ENCODE measurements at places on chromosomes 5 and 9. TPM values are rescaled to one million over a fixed set of nuclear protein-coding genes. Genes with fewer than 3 reads are reported as not detected.

The HMCN2 gene
- not detected for polyA plus RNA-seq

The GARIN3 gene
- polyA plus RNA-seq: not detected

The AGXT2 gene
- polyA plus RNA-seq: not detected

The NR5A1 gene
- not detected for polyA plus RNA-seq

The SPINK7 gene
- polyA plus RNA-seq: not detected

The NAIP gene
- polyA plus RNA-seq: 2.7 TPM

The SLCO4C1 gene
- 0.01 TPM for polyA plus RNA-seq

The TMEM245 gene
- 48.8 TPM for polyA plus RNA-seq

DNA sequence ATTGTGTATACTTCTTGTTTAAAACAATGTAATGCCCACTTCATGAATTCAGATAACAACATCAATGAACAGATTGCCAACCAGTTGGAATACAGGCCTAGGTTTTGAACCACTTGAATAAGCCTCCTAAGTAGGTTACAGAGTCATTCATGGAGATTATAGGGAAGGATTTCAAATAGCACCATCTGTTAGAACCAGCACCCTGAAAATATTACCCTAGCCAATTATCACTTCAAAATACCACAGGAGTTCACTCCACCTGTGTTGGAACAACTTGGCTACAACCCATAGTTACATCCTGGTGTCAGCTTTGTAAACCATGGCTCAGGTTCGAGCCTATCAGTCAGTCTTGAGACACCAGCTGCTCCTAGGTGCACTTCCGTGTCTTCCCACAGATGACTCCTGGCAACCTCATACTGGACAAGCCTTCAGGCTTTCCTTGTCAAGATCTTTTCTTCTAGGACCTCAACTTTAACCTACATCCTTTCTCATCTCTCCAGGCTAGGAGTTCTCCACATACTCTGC is 350.0 kb downstream of the DEPDC1B start:
- no peak for DNase-seq

DNA sequence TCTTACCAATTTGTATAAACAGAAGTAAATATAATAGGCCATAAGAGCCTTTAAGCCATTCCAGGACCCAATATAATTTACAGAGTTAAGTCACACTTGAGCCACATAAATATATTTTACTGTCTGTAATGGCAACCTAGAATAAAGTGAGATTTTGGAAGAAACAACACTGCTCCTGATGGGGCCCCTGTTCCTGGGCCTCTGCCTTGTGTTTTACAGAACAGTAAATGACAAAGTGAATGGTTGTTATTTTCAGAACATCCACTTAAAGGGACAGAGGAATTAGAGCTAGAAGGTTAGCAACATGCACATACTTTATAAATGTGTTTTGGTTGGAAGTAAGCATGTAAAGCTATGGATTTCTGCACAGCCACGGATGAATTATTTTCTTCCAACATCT is 3.6 kb downstream of the PTGER4 start:
- no peak for DNase-seq

- DNase-seq: no peak
These were observed 322.1 kb downstream of the ARHGEF28 start for GRCh38 chr5:73947906-73948640.

- DNase-seq: no peak
These were observed 513.4 kb downstream of the CSNK1G3 start for GRCh38 chr5:124025306-124025845.

- DNase-seq: no peak
These were observed 236.3 kb downstream of the SPOCK1 start for GRCh38 chr5:137262818-137263217.

- DNase-seq: no peak
These were observed 2.1 kb downstream of the ANXA1 start for GRCh38 chr9:73153793-73154227.

DNA sequence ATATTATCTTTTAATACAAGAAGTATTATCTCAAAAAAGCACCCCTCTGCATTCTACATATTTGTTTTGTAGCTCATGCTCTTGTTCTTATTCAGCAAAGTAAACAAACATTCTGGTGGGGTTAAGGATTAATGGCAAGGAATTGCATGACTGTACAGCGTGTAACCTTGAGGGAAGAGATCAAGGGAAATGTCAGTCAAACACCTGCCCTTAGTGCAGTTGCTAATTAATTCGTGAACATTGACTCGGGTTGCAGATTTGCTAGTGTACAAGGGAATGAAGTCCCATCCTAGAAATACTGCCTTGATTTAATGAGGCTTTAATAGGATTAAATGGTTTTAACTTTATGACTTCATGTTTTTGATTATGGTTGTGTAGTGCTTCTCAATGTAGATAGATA is 1758.1 kb downstream of the MAT2B start:
- peak; percentile 1 for DNase-seq

- peak; percentile 91 for DNase-seq
These were observed at the start of gene IL31RA for GRCh38 chr5:55850839-55851674. Gene IL31RA, plus strand, starts transcription at chr5:55851357. Its CDS starts 214 bp downstream, at chr5:55851571.

DNA sequence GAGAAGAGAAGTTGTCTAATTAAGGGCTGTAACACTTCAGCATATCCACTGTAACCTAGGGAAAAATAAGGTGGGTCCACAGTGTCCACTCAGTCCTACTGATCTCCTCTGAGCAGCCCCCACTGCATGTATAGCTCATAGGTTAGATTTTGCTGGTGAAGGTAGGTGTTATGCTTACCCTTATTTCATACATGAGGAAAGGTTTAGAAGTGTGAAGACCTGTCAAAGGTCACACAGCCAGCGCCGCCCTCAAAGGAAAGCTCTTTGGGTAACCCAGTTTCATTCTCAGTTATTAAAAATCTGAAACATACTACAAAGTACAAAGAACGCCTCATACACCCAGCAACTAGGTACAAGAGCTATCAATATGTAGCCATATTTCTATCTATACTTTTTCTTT is 87.2 kb downstream of the TLE4 start:
- no peak for DNase-seq

DNA sequence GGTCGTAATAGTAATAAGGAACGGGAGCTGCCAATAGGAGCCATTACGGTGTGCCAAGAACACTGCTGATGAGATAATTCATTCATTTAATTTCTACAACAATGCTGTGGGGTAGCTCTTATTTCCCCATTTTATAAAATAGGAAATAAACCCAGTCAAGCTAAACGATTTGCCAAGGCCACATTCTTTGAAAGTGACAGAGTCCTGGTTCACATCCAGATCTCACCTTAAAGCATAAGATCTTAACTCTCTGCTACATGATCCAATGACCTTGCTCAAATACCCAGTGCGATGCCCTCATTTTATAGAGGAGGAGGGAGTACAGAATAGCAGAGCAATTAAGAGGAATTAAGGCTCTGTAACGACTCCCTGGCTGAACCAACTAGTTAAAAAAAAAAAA is 5.0 kb downstream of the PDE6A start:
- DNase-seq: no peak

- DNase-seq: no peak
These were observed 1160.4 kb downstream of the EFNA5 start for GRCh38 chr5:106510321-106510720.

DNA sequence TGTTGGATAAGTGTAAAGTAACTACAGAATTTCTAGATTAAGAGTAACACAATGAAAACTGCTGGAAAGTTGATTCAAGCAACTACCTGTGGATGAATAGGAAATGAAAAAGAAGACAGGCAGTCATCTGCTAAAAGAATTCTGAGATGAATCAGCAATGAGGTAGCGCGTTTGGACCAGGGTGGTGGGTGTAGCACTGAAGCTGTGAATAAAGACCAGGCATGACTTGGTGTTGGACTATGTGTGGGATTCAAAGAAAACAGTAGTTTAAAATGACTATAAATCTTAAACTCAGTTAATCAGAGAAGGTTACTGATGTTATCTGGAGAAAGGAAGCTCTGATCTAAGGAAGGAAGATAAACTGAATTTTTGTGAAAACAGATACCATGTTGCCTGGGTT is 159.8 kb downstream of the FBN2 start:
- no peak for DNase-seq

- no peak for DNase-seq
These were observed 89.5 kb upstream of the ARAP3 start for GRCh38 chr5:141771562-141771961.

DNA sequence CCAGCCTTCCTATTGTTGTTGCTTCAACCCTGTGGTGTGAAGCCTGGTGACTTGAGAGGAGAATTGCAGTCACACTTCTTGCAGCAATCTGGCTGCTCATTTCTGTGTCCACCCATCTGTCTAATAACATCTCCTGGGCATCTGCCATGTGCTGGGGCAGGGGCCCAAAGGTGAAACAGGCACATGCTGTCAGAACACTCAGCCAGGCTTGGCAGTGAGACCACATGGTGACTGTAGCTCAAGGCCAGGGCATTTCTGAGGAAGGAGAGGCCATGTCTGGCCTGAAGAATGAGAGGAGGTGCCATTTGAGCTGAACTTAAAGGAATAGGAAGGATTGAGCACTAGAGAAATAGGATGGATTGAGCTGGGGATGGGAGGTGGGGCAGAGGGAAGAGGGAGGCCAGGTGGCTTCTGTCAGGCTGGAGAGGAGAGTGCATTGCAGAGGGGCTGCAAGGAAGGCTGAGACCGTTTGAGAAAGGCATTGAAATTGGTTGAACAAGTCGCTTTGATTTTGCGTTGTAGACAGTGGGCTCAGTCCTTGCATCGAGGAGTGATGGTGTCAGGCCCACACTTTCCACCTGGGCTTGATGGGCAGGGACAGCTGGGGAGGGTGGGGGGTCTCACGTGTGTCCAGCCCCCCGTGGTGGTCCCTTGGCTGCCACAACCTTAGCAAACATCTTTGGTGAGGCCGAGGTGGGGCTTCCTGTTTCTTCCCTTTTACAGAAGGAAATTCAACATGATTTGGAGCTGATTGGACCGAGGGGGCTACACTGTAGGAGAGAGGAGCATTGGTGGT is 222.4 kb downstream of the CACNA1B start:
- DNase-seq: no peak

DNA sequence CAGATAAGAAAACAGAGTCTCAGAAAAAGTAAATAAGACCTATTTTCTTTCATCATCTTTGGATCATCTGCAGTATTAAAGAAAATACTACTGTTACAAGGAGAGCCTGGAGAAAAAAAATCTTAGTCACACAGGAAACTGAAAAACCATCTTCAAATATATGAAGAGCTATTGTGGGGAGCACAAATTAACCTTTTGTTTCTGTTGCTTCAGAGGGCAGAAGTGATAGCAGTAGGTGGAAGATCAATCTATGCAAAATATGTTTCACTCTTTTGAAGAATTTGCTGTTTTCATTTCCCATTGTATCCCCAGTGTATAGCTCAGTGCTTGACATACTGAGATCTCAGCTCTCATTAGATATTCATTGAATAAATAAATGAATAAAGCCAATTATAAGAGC is 13.1 kb upstream of the CEMIP2 start:
- no peak for DNase-seq
